ENCODE measurements at places on chromosomes 13 and 19.
A peak's percentile ranks its signal among the peaks of the same experiment; 100 is the strongest.

DNA sequence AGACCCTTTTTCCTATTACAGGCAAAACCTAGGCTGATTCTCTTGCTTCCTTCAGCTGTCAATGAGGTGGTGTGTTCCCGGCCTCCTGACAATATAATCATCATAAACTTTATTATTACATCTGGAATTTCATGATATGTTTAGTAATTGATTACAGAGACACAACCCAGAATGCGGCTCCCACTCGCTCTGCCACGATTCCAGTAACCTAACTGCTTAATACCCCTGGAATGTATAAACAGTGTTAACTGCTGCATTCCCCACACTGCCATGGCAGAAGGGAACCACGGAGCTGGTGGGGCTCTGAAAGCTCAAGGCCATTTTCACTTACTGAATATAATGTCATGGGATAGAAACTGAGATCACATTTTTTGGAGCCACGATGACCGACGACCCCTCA is 17.1 kb downstream of the TSHZ3 start:
- DNase-seq: no peak
- no peaks in the 10 kb centered on the region for H3K36me3 ChIP-seq
- peaks cover 4% of the 10 kb centered on the region for H3K4me1 ChIP-seq
- no peaks in the 10 kb centered on the region for H3K27me3 ChIP-seq

DNA sequence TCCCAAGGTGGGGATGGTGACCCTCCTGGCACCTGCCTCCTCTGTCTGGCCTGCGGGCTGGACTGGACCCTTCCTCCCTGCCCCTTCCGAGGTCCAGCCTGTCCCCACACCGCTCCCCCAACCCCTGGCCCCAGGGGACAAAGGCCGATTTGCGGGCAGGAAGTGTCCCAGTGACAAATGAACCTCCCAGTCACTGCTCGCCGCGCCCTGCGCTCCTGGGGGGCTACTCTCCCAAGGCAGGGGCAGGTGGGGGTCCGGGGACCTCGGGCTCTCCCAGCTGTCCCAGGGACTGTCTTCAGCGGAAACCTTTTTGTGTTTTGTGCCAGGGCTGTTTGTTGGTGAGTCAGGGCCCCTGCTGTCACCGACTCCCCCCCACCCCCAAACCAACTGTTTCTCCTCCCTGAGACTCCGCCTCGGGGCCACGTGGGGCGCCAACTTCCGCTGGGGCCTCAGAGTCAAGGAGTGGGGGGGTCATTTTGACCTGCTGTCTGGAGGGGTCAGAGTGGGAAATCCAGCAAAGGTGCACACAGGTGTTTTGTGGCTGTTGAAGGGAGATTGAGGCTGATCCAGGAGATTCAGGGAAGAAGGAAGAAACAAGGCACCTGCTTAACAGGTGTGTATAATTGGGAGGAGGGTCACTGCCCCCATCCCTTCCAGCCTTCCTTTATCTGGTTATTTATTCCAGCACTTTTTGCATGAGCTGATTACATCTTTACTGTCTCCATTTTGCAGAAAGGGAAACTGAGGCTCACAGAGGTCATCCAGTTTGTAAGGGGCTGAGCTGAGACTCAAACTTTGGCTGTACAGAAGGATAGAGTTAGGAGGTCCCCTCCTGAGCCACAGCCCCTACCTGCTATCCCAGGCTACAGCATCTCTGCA is 831 bp downstream of the PGPEP1 start:
- no peaks in the 10 kb centered on the region for H3K27me3 ChIP-seq
- DNase-seq: peak; percentile 79
- peaks cover 15% of the 10 kb centered on the region for H3K4me1 ChIP-seq

DNA sequence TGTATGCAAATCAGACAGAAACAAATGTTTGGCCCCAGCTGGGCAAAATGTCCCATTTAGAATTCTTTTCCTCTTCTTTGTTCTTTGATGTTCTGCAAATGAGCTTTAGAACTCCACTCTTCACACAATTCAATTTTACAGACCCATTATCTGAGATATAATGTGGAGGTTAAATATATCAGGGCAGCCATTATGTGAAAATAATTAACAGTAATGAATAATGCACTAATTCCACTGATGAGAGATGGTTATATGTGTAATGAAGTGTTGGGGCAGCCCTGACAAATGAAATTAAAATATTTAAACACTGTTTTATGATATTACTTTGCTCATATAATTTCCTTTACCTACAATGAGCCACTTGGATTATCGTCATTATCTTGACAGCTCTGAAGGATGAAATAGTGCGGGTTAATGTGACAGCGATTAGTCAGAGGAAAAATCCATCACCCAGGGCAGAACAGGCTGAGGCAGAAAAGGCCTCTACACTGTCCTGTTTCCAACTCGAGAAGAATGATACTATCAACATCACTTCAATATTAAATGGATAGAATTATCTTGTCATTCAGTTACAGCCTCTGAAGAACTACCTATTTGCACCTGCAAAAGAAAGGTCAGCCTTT is 321.1 kb downstream of the RBM26 start:
- no peaks in the 10 kb centered on the region for H3K4me1 ChIP-seq
- peaks cover 5% of the 10 kb centered on the region for H3K27me3 ChIP-seq
- no peak for DNase-seq

GRCh38 chr13:51681037-51681678 is 96.9 kb downstream of the WDFY2 start:
- no peak overlapping the region for H3K4me3 ChIP-seq
- H3K4me1 ChIP-seq: peaks cover 5% of the 10 kb centered on the region
- no peak for DNase-seq
- H3K27ac ChIP-seq: no peak overlapping the region

GRCh38 chr19:35051796-35052195 is 10.3 kb downstream of the HPN start:
- peaks cover 8% of the 10 kb centered on the region for H3K27me3 ChIP-seq
- no peaks in the 10 kb centered on the region for H3K4me1 ChIP-seq
- H3K36me3 ChIP-seq: no peaks in the 10 kb centered on the region
- H3K27ac ChIP-seq: no peak overlapping the region
- H3K4me3 ChIP-seq: no peak overlapping the region
- no peak for DNase-seq
